Kidney (tissue), 22 donors: ENCODE measurements at places on chromosomes 1 and 21.

- peak; percentile 30 for DNase-seq
These were observed 16.2 kb downstream of the COL16A1 start for GRCh38 chr1:31687601-31688000.

GRCh38 chr1:226637147-226637935, 88.8 kb downstream of the STUM start:
- no peak for DNase-seq

DNA sequence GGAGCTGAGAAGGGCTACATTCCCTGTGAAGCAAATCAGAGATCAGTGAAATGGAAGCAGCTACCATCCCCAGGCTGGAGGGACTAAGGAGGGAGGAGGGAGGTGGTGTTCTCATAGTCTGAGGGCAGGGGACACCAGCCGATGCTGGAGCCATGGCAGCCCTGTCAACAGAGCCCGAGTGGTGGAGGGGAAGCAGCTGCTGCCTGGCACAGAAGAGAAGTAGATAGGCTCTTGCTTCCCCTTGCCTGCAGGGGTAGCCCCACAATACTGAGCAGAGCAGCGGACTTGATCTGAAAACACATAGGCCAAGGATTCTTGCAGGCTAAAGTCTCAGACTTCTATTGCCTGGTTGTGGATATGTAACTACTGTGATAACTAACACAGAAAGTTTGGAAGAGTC, 255.1 kb downstream of the FGGY start:
- no peak for DNase-seq

DNA sequence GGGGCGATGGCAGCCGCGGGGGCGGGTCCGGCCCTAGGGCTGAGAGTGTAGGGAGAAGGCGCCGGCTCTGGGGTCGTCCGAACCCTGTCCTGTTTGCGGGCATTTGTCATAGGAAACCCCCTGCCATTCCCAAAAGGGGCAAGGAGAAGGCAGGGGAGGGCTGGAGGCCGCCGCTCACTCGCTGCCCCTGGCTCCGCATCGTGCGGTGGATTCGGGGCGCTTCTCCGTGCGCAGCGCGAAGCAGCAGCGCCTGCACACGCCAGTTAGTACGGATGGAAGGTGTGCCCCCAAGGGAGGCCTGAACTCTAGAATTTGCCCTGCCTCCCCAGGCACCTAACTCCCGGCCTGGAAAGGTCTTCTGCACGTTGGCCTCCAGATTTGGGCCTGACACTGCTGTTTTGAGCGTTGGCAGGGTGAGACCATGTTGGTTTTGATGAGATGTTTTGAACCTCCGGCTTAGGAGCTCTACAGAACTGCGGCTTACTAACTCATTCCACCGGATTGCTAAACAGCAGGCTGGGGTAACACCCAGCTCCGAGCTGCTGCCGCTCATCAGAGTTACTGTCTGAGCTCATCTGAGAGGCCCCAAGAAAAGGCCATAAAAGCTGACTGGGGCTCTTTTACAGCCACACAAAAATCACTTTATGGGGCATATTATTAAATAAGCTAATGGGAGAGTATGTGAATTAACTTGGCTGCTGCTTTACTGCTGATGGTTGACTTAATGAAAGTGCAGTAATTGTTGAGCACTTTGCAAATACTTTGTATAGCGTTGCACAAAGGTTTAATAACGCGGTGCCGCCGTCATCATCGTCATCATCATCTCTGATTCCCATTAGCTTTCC, 987 bp downstream of the GPR137B start:
- DNase-seq, result peak; percentile 47

GRCh38 chr21:14353726-14354125, 29.2 kb downstream of the HSPA13 start:
- DNase-seq, result no peak

GRCh38 chr1:240496356-240496755, 115.6 kb downstream of the GREM2 start:
- DNase-seq, result no peak

DNA sequence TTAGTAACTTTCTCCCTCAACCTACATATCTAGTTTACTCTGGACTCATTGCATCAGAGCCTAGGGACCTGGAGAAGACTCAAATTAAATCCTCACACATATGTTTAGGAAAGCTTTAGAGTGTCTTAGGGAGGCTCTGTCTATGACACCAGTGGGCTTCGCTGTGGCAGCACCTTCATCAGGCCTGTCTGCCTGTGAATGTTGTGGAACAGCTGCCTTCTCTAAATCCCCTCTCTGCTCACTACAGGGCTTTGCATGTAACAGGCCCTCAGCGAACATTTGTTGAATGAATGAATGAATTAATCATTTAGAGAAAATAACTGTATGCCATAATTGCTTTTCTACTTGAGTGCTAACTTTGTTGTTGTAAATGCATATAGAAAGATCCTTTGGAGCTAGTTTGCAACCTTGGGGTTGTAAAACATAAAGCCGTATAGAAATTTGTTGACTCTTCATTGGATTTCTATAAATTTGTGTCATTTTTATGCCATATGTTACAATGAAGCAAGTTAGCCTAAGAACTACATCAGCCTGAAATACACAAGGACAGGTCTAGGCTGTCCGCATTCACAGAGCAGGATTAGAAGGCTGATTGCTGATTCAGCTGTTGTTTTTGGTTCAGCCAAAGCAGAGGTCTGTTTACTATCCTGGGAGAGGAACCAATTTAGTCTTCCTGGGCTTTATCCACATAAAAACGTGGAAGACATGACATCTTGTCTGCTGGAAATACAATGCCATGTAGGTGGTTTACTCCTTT, 238.0 kb downstream of the ASTN1 start:
- DNase-seq, result no peak

DNA sequence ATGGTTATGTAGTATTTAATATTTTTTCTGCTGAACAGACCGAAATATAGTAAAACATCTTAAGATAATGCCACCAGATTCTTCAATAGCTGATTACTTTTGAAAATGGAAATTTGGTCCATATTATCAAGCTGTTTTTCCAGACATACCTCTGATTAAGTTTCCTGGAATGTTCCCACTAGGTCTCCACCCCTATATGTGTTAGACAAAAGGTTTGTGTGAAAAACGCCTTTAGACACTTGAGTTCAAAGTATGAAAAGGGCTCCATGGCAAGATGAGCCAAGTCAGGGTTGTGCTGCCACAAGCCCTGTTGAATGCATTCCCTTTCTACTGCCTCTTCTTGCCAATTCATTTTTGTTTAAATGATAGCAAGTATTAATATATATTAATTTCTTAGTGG, 52.7 kb downstream of the ZBTB17 start:
- DNase-seq, result no peak
